ENCODE measurements at places on chromosomes 2 and 18. TPM values are rescaled to one million over a fixed set of nuclear protein-coding genes. Genes with fewer than 3 reads are reported as not detected.

The CAPN13 gene
- not detected for total RNA-seq

The GAL3ST2 gene
- not detected for total RNA-seq

The FAM228A gene
- 0.79 TPM for total RNA-seq

The ATOH8 gene
- 66.5 TPM for total RNA-seq

The RPL37A gene
- 3,651 TPM for total RNA-seq

The GALNT5 gene
- 28.8 TPM for total RNA-seq

The PTPRN gene
- total RNA-seq: 0.25 TPM

The NEU2 gene
- not detected for total RNA-seq

The RTP5 gene
- not detected for total RNA-seq

The SERPINB12 gene
- total RNA-seq: not detected

The FOXI3 gene
- total RNA-seq: not detected

The CD8A gene
- total RNA-seq: not detected

The KCNE4 gene
- total RNA-seq: 10.8 TPM

The CCBE1 gene
- total RNA-seq: 26.0 TPM

The ALKAL2 gene
- not detected for total RNA-seq

The IRS1 gene
- total RNA-seq: 9.4 TPM

The CCDC142 gene
- 15.9 TPM for total RNA-seq

The RTTN gene
- total RNA-seq: 12.6 TPM

The FIGN gene
- total RNA-seq: 1.3 TPM

The AQP4 gene
- not detected for total RNA-seq

The ANKRD29 gene
- total RNA-seq: 4.9 TPM
